NCI-H1105 (cell line): ENCODE measurements at places on chromosomes 6 and 20.

- no peak for DNase-seq
These were observed 92.3 kb upstream of the ENPP5 start for GRCh38 chr6:46262928-46263706.

- DNase-seq, result no peak
These were observed 82.8 kb downstream of the KIF13A start for GRCh38 chr6:17904491-17905120.

DNA sequence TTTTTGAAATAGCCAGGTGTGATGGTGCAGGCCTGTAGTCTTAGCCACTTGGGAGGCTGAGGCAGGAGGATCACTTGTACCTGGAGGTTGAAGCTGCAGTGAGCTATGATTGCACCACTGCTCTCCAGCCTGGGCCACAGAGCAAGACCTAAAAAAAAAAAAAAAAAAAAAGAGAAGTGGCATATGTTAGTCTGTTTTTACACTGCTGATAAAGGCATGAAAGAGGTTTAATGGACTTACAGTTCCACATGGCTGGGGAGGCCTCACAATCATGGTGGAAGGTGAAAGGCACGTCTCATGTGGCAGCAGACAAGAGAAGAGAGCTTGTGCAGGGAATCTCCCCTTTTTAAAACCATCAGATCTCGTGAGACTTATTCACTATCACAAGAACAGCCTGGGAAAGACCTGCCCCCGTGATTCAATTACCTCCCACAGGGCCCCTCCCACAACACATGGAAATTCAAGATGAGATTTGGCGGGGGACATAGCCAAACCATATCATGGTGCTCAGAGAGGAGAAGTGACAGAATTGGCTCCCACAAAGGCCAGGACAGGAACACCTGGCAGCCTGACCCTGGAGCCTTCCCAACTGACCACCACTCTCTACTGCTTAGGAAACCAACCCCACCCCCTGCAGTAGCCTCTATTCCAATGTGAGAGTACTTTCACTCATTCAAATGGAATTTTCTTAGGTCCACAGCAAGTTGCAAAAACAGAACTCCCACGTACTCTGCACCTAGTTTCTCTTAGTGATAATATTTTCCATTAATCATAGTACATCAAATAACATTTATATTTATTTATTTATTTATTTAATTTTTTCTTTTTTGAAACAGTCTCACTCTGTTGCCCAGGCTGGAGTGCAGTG lies 29.8 kb downstream of the ARHGAP40 start:
- no peak for DNase-seq

DNA sequence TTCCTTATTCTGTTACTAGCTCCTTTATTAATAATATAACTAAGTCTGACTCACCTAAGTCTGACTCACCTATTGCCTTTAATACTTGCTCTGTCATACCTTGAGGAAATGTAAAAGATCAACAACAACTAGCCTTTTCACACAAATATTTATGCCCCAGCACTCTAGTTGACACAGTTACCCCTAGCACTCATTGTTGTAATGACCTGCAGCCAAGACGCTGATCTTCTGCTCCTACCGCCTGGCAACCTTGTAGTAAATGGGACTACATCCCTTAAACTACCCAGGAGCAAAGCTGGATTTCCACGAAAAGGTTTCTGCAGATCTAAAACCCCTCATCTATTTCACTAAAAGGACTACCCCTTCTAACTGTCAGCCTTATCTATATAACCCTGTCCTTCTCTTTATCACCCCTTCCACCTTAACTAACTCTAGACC lies 90.0 kb downstream of the PLG start:
- no peak for DNase-seq

GRCh38 chr20:41072915-41073314 lies 44.3 kb downstream of the TOP1 start:
- no peak for DNase-seq

- no peak for DNase-seq
These were observed 55.0 kb upstream of the BHLHE23 start for GRCh38 chr20:63061771-63062100.

DNA sequence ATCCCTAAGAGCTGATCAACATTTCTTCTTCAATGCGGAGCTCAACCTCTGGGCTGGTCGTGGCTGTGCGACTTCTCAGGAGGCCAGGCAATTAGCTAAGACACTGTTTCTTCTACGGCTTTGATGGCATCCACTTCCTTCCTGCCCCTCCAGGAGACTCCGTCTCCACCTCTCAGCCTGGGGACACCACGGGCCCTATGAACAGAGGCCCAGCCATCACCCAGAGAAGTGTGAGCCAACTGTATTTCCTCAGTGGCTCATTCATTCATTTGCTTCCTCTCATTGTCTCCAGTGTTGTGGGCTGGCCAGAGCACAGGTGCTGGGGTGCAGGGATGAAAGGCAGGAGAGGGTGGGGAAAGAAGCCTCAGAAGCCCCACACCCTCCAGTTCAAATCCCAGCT lies 51.8 kb upstream of the APCDD1L start:
- no peak for DNase-seq

- DNase-seq, result no peak
These were observed 94.2 kb upstream of the ATXN1 start for GRCh38 chr6:16855460-16855859.

- no peak for DNase-seq
These were observed 454.5 kb upstream of the JAG1 start for GRCh38 chr20:11128220-11128718.

- DNase-seq, result no peak
These were observed 14.7 kb upstream of the CCDC167 start for GRCh38 chr6:37514321-37514771.

- DNase-seq, result peak; percentile 24
These were observed 112.5 kb downstream of the JPH2 start for GRCh38 chr20:44074252-44075151.

DNA sequence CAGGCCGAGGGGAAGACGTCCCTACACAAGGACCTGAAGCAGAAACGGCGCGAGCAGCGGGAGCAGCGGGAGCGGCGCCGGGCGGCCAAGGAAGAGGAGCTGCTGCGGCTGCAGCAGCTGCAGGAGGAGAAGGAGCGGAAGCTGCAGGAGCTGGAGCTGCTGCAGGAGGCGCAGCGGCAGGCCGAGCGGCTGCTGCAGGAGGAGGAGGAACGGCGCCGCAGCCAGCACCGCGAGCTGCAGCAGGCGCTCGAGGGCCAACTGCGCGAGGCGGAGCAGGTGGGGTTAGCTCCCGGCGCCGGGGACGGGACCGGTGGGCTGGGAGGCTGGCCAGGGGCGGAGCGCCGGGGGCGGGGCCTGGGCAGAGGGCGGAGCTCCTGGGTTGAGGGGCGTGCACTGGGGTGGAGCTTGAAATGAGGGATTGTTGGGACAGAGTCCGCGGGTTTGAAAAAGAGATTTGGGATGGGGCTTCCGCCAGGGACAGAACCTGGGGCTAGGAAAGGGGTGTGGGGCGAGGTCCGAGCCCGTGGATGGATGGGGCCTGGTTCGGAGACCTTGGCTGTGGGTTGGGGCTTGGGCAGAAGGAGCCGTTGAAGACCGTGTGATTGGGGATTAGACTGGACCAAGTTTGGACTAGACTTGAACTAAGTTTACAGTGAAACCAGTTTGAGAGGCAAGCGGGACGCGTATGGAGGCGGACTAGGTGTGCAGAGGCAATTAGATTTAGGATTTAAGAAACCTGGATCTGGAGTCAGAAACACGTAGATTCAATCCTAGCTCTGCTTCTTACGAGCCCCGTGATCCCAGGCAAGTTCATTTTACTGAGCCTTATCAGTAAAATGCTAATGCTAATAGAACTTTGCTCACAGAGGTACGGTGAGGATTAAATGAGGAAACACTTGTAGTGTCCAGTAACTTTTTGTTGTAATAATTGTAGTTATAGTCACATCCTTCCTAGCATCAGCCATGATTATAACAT lies 20.9 kb downstream of the DEF6 start:
- DNase-seq, result peak; percentile 92

DNA sequence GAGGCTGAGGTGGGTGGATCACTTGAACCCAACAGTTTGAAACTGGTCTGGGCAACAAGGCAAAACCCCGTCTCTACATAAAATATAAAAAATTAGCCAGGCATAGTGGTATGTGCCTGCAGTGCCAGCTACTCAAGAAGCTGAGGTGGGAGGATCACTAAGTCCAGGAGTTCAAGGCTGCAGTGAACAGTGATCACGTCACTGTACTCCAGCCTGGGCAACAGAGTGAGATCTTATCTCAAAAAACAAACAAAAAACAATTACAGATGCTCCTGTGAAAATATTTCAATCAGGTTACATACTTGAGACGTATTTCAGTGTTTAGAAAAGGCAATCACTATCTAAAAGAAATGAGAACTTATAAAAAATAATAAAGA lies 33.8 kb downstream of the RANBP9 start:
- no peak for DNase-seq

DNA sequence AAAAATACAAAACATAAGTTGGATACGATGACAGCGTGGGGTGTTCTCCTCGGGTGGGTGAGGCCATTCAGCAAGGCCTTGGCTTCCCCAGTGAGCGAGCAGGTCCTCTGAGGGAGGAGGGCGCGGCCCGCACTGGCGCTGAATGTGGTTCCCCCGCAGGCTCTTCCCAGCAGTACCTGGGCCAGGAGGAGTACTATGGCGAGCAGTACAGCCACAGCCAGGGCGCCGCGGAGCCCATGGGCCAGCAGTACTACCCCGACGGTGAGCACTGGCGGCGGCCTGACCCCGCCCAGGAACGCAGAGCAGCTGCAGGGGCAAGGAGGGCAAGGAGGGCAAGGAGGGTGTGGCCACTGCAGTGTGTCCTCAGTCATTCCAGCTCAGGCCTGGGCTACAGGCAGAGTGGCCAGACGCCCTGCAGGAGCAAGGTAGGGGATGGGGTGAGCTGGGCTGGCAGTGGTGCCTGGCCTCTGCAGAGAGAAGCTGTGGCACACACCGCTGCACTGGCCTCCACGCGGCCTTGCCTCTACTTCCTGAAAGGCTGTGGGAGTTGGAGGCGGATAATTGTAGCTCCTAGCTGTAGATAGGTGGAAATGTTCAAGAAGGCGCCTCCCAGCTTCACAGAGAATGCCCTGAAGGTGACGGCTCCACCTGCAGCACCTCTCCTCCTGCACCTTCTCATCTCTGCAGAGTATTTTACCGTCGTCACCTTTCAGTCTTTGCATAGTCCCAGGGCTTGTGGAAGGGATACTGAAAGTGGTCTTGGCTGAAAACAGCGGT lies 18.7 kb upstream of the MTG2 start:
- no peak for DNase-seq

GRCh38 chr20:3485913-3486312 lies 15.1 kb downstream of the ATRN start:
- no peak for DNase-seq

DNA sequence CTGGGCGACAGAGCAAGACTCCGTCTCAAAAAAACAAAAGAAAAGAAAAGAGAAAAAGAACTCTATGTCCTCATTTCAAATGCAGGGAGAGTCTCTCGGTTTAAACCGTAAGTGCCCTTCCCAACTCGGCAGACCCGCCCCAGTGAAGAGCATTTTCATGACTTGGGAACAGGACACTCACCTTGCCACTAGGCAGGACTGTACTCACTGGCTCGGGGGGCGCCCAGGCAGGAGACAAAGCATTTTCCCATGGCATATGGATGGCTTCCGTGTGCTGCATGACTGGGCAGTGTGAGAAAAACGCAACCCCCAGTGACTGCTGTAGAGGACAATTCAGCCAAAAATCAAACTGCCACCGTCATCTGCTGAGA lies 23.7 kb upstream of the MRGBP start:
- DNase-seq, result no peak
